ENCODE measurements at places on chromosomes 12 and 14. TPM values are rescaled to one million over a fixed set of nuclear protein-coding genes. Genes with fewer than 3 reads are reported as not detected.

GARIN6 gene
- not detected for total RNA-seq

DNA sequence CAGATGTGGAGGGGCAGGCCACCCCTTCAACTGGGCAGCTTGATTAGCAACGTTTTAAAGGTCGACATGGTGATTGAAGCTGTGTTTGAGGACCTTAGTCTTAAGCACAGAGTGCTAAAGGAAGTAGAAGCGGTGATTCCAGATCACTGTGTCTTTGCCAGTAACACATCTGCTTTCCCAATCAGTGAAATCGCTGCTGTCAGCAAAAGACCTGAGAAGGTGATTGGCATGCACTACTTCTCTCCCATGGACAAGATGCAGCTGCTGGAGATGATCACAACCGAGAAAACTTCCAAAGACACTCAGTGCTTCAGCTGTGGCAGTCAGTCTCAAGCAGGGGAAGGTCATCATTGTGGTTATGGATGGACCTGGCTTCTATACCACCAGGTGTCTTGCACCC lies 23.9 kb upstream of the AICDA start:
- DNase-seq: no peak

KLRF2 gene
- total RNA-seq: not detected

DNA sequence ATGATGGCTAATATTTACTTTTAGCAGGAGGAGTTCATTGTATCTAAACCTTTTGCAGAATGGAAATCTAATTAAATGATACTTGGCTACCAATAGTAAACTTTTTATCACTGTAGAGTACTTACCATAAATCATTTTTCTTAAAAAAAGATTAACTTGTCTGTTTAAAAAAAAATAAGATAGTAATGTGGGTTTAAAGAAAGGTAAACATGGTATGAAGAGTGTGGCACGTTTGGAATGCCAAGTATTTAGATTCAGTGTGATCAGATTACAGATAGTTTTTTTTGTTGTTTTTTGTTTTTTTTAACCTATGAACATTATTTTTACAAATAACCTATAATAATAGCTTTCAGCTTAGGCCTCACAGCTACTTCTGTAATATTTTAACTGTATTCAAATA lies 25.8 kb downstream of the KTN1 start:
- no peak for DNase-seq

GON7 gene
- 8.2 TPM for total RNA-seq

DNA sequence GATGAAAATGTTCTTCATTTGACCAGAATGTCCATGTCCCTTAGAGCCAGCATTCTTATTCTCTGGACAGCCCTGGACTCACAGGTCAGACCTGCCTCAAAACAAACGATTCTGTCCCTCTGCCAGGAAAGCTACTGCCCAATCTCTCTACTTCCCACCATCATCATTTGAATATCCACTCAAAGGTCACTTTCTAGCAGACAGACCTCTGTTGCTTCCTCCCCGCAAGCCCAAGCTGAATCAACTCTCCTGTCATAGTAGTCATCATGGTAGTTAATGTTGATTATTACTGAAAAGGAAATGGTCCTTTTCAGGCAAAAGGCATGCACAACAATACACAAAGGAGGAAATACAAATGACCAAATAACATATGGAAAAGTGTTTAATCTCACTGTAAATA lies 39.6 kb upstream of the CPM start:
- no peak for DNase-seq

All from skin of body (tissue), 3 donors.